ENCODE measurements at places on chromosomes 13 and 19. TPM values are rescaled to one million over a fixed set of nuclear protein-coding genes. Genes with fewer than 3 reads are reported as not detected.

GRCh38 chr13:51846756-51847155, 1.8 kb upstream of the TMEM272 start:
- H3K27me3 ChIP-seq = no peaks in the 10 kb centered on the region
- H3K36me3 ChIP-seq = no peaks in the 10 kb centered on the region
- no peak overlapping the region for H3K27ac ChIP-seq
- no peaks in the 10 kb centered on the region for H3K4me1 ChIP-seq
- H3K4me3 ChIP-seq = no peak overlapping the region

- H3K4me3 ChIP-seq = no peak overlapping the region
- no peaks in the 10 kb centered on the region for H3K36me3 ChIP-seq
- no peak for DNase-seq
- no peaks in the 10 kb centered on the region for H3K4me1 ChIP-seq
- no peaks in the 10 kb centered on the region for H3K27me3 ChIP-seq
- H3K27ac ChIP-seq = no peak overlapping the region
These were observed 318.4 kb downstream of the DCLK1 start for GRCh38 chr13:35812736-35813135.

DNA sequence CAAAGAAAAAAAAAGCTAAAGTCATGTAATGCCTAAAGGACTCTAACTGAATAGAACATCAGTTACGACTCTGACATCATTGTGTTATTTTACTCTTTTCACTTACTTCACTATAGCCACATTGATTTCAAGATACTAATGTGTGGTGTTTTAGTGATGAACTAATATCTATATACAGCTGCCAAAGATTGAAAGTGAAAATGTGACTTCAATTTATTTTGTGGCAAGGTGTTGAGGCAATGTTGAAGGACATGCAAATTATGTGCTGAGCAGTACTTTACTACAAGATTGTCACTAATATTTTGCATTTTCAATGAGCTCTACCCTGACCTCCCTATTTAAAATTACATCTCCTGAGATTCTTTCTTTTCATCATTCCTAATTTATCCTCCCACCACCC, 1911.9 kb upstream of the PCDH20 start:
- H3K4me1 ChIP-seq = no peaks in the 10 kb centered on the region
- no peak for DNase-seq
- H3K4me3 ChIP-seq = no peak overlapping the region
- no peaks in the 10 kb centered on the region for H3K27me3 ChIP-seq

GRCh38 chr13:59475911-59476310, 687.8 kb downstream of the DIAPH3 start:
- no peak for DNase-seq
- no peak overlapping the region for H3K27ac ChIP-seq
- no peaks in the 10 kb centered on the region for H3K27me3 ChIP-seq
- no peak overlapping the region for H3K4me3 ChIP-seq
- peaks cover 11% of the 10 kb centered on the region for H3K4me1 ChIP-seq

GRCh38 chr19:51600940-51601580, 29.1 kb downstream of the SIGLEC5 start:
- H3K4me1 ChIP-seq = no peaks in the 10 kb centered on the region
- no peaks in the 10 kb centered on the region for H3K27me3 ChIP-seq
- no peak overlapping the region for H3K4me3 ChIP-seq
- no peak for DNase-seq
- H3K36me3 ChIP-seq = peaks cover 4% of the 10 kb centered on the region

DNA sequence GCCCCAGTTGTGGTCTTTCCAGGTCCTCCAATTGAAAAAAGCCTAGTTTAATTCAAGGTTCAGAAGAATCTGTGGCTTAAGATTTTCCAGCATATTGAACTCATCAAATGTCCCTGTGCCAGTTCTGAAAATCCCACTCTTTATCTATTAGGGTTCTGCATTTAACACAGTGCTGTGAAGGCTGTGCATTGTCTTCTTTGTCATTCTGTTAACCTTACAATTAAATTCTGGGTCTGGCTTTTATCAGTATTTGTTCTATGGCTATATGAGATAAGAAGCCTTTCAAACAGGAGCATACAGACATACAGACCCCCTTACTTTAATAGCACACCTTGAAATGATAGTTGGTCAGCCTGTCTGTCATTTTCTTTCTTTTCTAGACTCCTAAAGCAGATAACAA, 362.1 kb upstream of the DACH1 start:
- H3K27me3 ChIP-seq = no peaks in the 10 kb centered on the region
- no peaks in the 10 kb centered on the region for H3K36me3 ChIP-seq
- no peak for DNase-seq

DNA sequence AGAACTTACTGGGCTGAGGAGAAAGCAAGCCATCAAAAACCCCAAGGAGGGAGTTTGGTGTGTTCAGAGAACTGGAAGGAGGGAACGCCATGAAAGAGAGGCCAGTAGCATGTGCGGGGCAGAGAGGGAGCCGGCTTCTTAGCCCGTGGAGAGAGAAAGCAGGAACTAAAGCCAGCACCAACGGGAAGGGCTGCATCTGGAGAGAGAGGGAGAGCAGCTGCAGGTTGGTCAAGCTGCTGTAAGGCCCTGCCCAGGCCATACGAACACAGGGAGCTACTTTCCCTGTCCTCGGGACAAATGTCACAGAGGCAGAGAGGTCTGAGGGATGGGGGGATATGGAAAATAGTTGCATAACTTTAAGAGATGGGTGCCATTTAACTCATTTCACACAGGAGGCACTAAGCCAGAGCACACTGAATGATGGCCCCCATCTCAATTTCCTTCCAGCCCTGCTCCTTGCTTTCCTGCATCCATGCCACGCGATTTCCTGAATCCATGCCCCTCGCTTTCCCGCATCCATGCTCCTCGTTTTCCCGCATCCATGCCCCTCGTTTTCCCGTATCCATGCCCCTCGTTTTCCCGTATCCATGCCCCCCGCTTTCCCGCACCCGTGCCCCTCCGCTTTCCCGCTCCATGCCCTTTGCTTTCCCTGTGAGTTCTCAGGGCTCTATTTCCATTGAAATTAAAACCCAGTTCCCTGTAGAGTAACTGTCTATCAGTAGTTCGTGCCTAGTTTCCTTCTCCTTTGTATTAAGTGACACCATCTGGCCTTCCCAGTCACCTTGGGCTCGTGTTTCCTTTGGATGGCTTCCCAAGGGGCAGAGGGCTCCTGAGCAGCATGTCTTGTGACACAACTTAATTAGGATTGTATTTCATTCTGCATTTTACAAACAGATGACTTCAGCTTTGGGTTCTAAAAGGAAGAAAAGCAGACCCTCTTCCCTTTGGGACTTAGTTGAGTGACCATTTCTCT, 31.5 kb upstream of the TPT1 start:
- DNase-seq = no peak
- no peak overlapping the region for H3K27ac ChIP-seq
- H3K36me3 ChIP-seq = peaks cover 3% of the 10 kb centered on the region

GRCh38 chr19:7900401-7900870, 3.2 kb upstream of the MAP2K7 start:
- H3K36me3 ChIP-seq = peaks cover 10% of the 10 kb centered on the region
- DNase-seq = no peak
- no peak overlapping the region for H3K4me3 ChIP-seq
- H3K27me3 ChIP-seq = no peaks in the 10 kb centered on the region
- H3K27ac ChIP-seq = no peak overlapping the region

- H3K27me3 ChIP-seq = no peaks in the 10 kb centered on the region
- peaks cover 25% of the 10 kb centered on the region for H3K36me3 ChIP-seq
- H3K4me1 ChIP-seq = no peaks in the 10 kb centered on the region
- DNase-seq = peak; percentile 14
- no peak overlapping the region for H3K27ac ChIP-seq
These were observed 46.7 kb upstream of the DCUN1D2 start for GRCh38 chr13:113537205-113537604.

Gene CEACAM4
- total RNA-seq = not detected

GRCh38 chr19:33048806-33049676, 15.6 kb downstream of the RHPN2 start:
- DNase-seq = no peak
- no peaks in the 10 kb centered on the region for H3K4me1 ChIP-seq
- no peak overlapping the region for H3K27ac ChIP-seq
- peaks cover 20% of the 10 kb centered on the region for H3K36me3 ChIP-seq
- H3K4me3 ChIP-seq = no peak overlapping the region

DNA sequence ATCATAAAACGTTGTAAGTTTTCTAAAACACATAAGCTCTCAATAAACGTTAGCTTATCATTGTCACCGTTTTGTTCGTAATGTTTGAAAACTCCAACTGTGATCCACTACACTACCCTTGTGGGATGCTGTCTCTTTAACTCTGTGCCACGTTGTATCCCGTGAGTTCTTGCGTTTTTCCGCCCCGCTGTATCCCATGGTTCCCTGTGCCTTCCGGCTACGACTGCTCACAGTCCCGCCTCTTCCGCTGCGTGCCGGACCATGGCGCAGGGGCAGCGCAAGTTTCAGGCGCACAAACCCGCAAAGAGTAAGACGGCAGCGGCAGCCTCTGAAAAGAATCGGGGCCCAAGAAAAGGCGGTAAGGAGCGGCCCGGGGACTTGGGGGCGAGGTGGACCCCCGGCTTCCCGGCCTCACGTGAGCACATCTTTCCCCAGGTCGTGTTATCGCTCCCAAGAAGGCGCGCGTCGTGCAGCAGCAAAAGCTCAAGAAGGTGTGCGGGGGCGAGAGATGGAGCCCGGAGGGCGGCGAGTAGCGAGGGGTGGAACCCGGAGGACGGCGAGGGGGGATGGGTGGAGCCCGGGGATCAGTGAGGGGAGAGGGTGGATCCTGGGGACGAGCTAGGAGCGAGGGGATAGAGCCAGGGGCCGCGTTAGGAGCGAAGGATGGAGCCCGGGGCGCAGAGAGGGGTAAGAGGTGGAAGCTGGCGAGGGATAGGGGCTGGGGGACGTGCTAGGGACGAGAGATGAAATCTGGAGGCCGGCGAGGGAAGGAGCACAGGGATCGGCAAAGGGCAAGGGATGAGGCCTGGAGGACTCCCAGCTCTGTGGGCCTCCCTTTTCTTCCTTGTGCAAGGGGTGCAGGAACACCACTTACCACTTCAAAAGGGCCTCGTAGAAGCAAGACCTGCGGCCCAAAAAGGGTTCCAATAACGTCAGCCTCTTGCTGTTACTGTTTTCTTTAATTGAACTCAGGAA, at the start of gene C19orf53:
Gene C19orf53 (plus strand): TSS at position 240 of the 975 bp plus-strand sequence. CDS start 22 bp downstream, at position 262.
- no peak within 1 kb of the TSS for H3K27ac ChIP-seq
- peak within 1 kb of the TSS; percentile 99 for H3K4me3 ChIP-seq
- no peaks in the 10 kb centered on the region for H3K27me3 ChIP-seq
- peaks cover 5% of the 10 kb centered on the region for H3K4me1 ChIP-seq

Gene CYP2S1
- 159 TPM for total RNA-seq

Gene GAPDHS
- total RNA-seq = not detected

- no peak overlapping the region for H3K4me3 ChIP-seq
- no peaks in the 10 kb centered on the region for H3K4me1 ChIP-seq
- DNase-seq = no peak
- no peaks in the 10 kb centered on the region for H3K36me3 ChIP-seq
These were observed 28.9 kb upstream of the POSTN start for GRCh38 chr13:37627428-37627827.

Gene TMEM190
- total RNA-seq = 1.6 TPM

Gene TFDP1
- total RNA-seq = 109 TPM

- no peaks in the 10 kb centered on the region for H3K36me3 ChIP-seq
- H3K27ac ChIP-seq = no peak overlapping the region
- no peaks in the 10 kb centered on the region for H3K27me3 ChIP-seq
- no peaks in the 10 kb centered on the region for H3K4me1 ChIP-seq
These were observed 5.6 kb upstream of the ATP11A start for GRCh38 chr13:112684071-112684845.

Gene EFNA2
- total RNA-seq = 14.3 TPM

Gene TUBA3C
- not detected for total RNA-seq

DNA sequence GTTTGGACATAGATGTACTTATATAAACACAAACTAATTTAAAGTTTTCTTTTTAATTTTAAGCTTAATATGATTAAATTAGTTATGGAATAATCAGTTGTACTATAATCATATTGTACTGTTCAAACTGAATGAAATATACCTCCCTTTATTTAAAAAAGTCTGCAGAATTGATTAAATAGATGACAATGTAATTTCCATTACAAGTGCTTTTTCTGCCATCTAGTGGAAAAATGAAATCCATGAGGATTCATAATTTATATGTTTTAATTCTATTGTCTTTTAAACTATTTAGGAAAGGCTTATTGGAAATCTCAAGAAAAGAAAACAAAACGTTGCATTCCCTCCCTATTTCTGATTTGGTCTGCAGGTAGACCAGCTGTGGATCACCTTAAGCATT, 30.9 kb downstream of the MZT1 start:
- H3K36me3 ChIP-seq = peaks cover 13% of the 10 kb centered on the region
- H3K27ac ChIP-seq = no peak overlapping the region
- no peak overlapping the region for H3K4me3 ChIP-seq
- no peaks in the 10 kb centered on the region for H3K27me3 ChIP-seq

Gene ZNF610
- total RNA-seq = 6.4 TPM

GRCh38 chr13:78596736-78597601, 6.4 kb downstream of the POU4F1 start:
- H3K4me1 ChIP-seq = no peaks in the 10 kb centered on the region
- peaks cover 82% of the 10 kb centered on the region for H3K27me3 ChIP-seq
- H3K27ac ChIP-seq = no peak overlapping the region
- peaks cover 2% of the 10 kb centered on the region for H3K36me3 ChIP-seq
- H3K4me3 ChIP-seq = peak overlapping the region; percentile 51

DNA sequence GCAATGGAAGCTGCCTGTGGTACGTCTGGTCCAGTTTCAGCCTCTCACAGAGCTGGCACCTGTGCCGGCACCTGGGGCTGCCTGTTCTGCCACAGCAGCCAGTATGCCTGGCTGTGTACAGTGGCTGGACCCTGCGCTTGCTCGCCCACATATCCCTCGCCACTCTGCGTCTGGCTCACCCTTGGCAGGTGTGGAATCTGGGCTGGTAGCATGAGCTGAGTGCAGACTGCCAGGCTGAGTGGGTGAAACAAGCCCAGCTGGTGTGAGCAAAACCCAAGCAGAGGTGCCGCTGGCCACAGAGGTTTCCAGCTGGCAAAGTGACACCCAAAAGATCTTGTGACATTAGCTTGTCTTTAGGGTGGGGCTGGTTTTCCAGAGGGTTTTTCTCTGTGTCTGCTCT, 80.7 kb downstream of the ING1 start:
- H3K36me3 ChIP-seq = peaks cover 3% of the 10 kb centered on the region
- H3K4me3 ChIP-seq = no peak overlapping the region
- no peaks in the 10 kb centered on the region for H3K27me3 ChIP-seq
- peaks cover 11% of the 10 kb centered on the region for H3K4me1 ChIP-seq
- DNase-seq = no peak

Gene SYCN
- total RNA-seq = not detected

GRCh38 chr13:106522898-106523525, 12.4 kb downstream of the EFNB2 start:
- no peak overlapping the region for H3K27ac ChIP-seq
- H3K4me1 ChIP-seq = peaks cover 25% of the 10 kb centered on the region
- no peak for DNase-seq

DNA sequence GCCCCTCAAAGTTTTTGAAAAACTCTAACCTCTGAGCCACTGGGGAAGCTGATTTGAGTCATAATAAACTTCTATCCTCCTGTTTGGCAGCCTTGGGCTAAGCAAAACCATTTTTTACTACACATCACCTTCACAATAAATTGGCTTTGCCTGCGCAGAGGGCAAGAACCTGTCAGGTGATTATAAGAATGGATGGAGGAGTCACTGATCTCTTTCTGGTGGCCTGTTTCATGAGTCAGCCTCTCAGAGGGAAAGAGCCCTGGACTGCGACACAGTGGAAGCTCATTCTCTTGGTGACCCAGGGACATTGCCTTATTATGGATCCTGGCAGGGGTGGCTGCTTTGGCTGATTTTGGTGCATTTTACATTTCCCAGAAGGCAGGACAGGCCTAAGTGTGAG, 17.5 kb upstream of the PSG9 start:
- no peak overlapping the region for H3K4me3 ChIP-seq
- no peaks in the 10 kb centered on the region for H3K27me3 ChIP-seq
- no peak overlapping the region for H3K27ac ChIP-seq
- H3K36me3 ChIP-seq = peaks cover 21% of the 10 kb centered on the region
- DNase-seq = no peak
- no peaks in the 10 kb centered on the region for H3K4me1 ChIP-seq

All from H9 (cell line).